ENCODE measurements at places on chromosomes 7 and 10. TPM values are rescaled to one million over a fixed set of nuclear protein-coding genes. Genes with fewer than 3 reads are reported as not detected.

Gene MBL2
- not detected for total RNA-seq

Gene CPA2
- total RNA-seq, result not detected

Gene SP8
- not detected for total RNA-seq

Gene GNGT1
- not detected for total RNA-seq

Gene NEUROG3
- not detected for total RNA-seq

Gene NUDT13
- total RNA-seq, result 1.8 TPM

Gene NUTM2E
- total RNA-seq, result not detected

Gene EBLN1
- total RNA-seq, result not detected

Gene GHRHR
- not detected for total RNA-seq

Gene ABCB1
- total RNA-seq, result 0.36 TPM

Gene AVL9
- total RNA-seq, result 26.9 TPM

Gene ZNF736
- total RNA-seq, result 12.0 TPM

Gene GRM3
- total RNA-seq, result not detected

Gene COL17A1
- total RNA-seq, result 2.3 TPM

Gene GRID2IP
- total RNA-seq, result not detected

Gene RET
- total RNA-seq, result 0.27 TPM

Gene C7orf33
- not detected for total RNA-seq

Gene LRGUK
- 0.82 TPM for total RNA-seq

Gene CACNA2D1
- 46.0 TPM for total RNA-seq

Measured in fibroblast of the aortic adventitia (primary cell).